ENCODE measurements at places on chromosomes 4 and X.

DNA sequence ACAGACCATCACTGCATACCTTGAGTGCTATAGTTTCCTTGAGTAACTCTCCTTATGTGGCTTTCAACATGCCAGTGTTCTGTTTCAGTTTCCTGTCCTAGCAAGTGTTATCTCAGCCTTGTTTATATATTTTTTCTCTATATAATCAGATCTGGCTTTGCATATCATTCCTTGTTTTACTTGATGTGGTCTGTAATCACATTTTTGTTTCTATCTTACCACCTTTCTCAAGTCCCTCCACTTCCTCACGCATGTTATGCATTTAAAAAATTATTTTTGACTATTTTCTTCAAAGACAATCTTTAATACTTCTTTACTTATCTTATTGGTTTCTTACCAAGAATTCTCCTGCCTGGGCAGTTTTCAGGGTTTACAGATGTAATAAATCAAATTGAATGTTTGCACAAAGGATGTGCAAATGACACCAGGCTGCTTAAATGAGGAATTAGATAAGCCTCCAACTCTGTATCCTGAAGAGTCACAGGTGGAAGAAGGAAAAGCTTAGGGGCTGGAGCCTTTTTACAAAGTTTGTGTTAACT is 351.2 kb downstream of the BMPR1B start:
- no peak for DNase-seq

GRCh38 chr4:57109847-57110639 is at the start of gene IGFBP7:
Gene IGFBP7 (minus strand): TSS chr4:57110385. CDS start chr4:57110351, 34 bp downstream.
- no peak for DNase-seq

GRCh38 chr4:7348946-7349900 is 85.5 kb downstream of the PSAPL1 start:
- DNase-seq, result no peak

GRCh38 chrX:18872621-18873020 is 111.3 kb downstream of the PHKA2 start:
- no peak for DNase-seq

DNA sequence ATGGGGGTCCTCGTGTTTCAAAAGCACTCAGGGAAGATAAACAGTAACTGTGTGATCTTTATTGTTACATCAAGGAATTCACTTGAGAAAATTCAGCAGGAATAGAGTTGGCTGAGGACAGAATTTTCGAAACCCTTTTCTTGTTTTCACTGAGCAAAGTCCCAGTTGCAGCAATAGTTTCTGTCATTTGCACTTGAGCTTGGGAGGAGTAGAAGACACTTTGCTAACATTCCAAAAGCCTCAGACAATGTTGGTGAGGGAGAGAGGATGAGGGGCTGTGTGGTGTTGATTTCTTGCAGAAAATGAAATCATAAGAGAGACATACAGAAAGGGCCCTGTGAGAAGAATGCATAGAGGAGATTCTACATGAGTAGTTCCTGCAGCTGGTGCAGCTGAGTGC is 151.9 kb upstream of the DIPK2B start:
- no peak for DNase-seq

GRCh38 chr4:95594013-95594412 is 45.2 kb upstream of the UNC5C start:
- no peak for DNase-seq

GRCh38 chrX:64389489-64389888 is 5.8 kb downstream of the MTMR8 start:
- no peak for DNase-seq

DNA sequence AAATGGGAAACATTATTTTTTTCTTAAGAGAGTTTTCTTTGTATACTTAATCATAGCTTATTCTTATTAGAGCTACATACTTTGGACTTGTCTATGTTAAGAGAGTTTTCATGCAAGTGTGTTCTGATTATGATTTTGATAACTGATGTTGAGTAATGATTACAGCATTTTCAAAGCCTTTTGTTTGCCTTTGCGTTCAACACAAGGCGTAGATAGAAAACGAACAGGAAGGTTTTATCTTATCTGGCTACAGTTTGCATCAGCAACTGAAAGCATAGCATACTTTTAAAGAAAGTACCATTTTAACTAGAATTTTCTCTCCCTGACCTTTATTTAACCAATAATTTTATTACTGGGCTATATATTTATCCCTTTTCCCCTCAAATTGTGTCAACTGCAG is 51.6 kb upstream of the PDLIM5 start:
- no peak for DNase-seq

- DNase-seq, result peak; percentile 8
These were observed 459.7 kb downstream of the IL15 start for GRCh38 chr4:142095886-142096605.

DNA sequence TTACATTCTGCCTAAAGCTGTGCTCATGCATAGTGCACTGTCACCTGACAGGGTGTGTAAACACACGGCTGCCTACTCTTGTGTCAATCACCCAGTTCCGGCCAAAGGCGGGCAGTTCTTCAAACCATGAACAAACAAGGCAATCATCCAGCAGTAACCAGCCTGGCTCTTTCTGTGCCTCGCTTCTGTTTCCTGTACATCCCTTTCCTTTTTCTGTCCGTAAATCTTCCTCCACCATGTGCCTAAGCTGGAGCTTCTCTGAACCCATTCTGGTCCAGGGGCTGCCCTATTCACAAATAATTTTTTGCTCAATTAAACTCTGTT is 60.8 kb upstream of the CBR4 start:
- DNase-seq, result no peak

DNA sequence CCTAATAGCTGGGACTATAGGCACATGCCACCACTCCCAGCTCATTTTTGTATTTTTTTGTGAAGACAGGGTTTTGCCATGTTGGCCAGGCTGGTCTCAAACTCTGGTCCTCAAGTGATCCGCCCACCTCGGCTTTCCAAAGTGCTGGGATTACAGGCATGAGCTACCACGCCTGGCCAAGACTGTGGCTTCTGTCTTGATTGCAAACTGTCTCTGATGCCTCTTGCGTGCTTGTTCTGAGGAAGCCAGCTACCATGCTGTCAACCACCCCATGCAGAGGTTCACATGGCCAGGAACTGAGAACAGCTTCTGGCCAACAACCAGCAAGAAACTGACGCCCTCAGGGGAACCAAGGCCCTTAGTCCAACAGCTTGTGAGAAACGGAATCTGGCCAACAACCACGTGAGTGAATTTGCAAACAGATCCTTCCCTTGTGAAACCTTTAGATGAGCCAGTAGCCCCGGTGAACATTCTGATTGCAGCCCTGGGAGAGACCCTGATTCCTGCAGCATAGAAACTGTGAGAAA is 71.2 kb downstream of the SUPT20HL2 start:
- DNase-seq, result peak; percentile 55

- DNase-seq, result no peak
These were observed 260.5 kb downstream of the IQCM start for GRCh38 chr4:149555146-149555545.

DNA sequence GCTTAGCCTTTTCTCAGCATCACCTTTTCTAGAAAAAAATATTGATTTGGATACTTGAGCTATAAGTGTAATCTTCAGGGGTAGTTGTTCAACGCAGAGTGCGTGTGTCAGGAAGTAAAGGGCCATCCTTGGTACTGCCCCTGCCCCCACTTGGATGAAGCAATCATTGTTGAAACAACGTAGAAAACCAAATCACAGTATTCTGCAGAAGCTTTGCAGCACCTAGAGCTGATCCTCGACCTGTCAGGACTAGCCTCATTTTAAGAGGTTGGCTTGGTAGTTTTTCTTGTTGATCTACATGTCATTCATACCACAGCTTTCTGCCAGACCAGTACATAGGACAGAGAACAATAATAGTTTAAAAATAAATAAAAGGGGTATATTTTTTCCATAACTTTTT is 65.3 kb upstream of the MYOZ2 start:
- no peak for DNase-seq

DNA sequence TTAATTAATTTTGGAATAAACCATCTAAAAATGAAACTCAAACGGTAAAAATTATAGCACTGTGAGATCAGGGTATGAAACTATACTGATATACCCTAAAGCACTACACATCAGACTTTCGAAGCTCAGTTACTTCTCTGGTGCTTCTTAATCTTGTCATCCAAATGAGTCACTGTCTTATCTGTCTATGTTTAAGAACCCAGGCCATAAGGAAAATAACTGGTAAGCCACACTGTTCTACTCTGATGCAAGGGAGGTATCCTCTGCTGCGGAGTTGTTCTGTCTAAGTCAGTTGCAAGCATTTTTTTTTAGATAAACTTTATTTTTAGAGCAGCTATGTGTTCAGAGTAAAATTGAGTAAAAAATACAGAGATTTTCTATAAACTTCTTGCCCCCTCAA is 830.8 kb upstream of the POU3F4 start:
- no peak for DNase-seq

- no peak for DNase-seq
These were observed 181.2 kb upstream of the ETNPPL start for GRCh38 chr4:108943976-108944591.

- DNase-seq, result no peak
These were observed 6.8 kb downstream of the RBM47 start for GRCh38 chr4:40622913-40623312.

- DNase-seq, result no peak
These were observed 81.6 kb upstream of the SH3RF1 start for GRCh38 chr4:169352360-169352759.

DNA sequence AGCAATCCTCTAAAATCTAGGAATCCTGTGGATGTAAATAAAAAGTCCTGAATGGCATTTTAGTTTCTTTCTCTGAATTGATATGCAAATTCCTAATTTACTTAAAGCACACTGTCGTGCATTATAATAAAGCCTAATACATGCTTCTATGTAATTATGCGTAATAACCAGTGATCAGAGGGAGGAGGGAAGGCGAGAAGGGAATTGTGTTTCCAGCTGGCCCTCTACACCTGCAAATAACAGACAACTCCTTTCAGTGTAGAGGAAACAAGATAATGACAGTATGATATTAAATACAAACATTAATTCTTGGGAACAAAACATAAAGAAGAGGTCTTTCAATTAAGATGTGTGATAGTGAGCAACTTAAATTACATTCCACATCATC is 419.6 kb upstream of the LCORL start:
- no peak for DNase-seq

- DNase-seq, result no peak
These were observed 13.6 kb downstream of the SMIM20 start for GRCh38 chr4:25927361-25928195.

- DNase-seq, result no peak
These were observed 12.6 kb downstream of the SRD5A3 start for GRCh38 chr4:55358668-55359067.

DNA sequence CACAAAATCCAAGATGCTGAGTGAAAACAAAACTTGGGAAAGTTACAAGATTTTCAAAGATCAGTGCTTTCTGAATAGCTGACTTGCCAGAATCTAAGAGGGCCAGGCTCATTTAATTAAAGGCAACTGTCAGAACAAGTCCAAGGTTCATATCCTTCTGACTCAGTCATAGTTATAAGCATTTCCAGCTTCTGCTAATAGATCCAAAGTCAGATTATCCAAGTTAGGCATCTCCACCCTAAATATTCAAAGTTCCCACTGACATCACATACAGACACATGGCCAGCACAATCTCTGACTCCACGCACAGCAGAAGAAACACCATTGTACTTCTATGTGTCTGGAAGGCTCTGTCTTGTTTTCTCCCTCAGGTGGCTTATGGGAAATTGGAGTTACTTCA is 41.8 kb downstream of the GASK1B start:
- DNase-seq, result no peak

DNA sequence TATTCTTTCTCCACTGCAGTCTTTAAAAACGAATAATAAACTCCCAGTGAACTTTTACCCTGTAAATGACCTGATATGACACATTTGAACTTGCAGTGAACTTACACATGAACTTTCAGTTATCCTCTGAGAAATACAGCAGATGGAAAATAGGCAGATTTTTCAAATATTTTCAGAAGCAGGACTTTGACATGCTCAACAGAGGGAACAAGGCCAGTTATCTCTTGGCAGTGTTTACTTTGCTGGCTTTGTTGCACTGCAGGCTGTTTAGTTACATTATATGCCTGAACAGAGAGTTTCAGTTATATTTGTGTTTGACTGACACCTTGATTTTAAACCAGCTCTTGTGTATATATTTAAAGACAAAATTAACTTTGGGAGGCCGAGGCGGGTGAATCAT is 47.6 kb upstream of the FGG start:
- DNase-seq, result no peak

DNA sequence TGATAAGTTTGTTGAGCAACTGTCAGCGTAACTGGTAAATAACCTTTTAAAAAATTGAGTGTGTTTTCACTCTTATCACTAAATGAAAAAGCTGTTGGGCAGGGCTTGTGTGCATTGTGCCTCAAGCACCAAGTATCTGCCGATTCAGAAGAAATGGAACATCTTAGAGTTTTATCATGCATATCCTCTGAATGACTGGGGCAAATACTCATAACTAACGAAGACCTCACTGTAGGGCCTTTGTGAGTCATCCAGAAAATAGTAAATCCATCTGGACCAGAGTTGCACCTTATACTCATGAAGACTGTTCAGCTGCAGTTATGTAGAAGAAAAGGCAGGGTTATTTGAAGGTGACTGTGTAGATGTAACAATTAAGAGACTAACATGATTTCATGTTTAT is 222.1 kb downstream of the CAMK2D start:
- no peak for DNase-seq

GRCh38 chr4:87356832-87357526 is 34.0 kb downstream of the HSD17B11 start:
- no peak for DNase-seq

DNA sequence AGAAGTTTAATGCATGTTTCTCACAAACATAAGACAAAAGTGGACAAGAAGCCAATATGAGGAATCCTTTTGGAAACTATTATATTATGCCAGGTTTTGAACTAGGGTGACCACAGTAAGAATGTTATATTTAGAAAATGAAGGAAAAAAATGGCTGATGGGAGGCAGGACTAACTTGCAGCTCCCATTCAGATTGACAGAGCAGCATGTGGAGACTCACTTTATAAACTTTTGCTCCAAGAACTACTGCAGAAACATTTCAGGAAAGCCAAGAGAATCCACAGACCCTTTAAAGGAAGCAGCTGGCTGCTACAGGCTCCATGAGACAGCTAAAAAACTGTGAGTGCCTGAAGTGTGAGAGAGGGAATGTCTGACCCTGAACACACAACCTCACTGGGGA is 738.6 kb upstream of the GRIA3 start:
- DNase-seq, result no peak

DNA sequence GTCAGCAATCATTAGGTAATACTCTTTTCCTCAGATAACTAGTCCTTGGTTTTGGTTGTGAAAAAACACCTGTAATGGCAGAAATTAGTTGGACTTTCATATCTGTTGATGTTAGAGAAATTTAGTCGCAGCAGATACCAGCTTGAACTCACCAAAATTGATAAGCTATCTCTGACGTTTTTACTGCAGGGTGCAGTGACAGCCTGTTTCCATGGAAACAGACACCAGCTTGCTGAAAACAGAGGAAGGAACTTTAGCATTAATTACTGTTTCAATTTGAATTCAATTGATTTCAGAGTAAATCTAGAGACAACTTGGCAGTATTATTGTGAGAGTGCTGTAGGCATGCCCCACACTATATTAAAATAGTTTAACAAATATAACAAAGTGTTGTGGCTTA is 246.5 kb downstream of the PPP1R2C start:
- no peak for DNase-seq

GRCh38 chr4:173527103-173527891 is 2.7 kb downstream of the HAND2 start:
- no peak for DNase-seq

All from pons (tissue), 1 donor.